ENCODE measurements at places on chromosomes 3 and 15.

DNA sequence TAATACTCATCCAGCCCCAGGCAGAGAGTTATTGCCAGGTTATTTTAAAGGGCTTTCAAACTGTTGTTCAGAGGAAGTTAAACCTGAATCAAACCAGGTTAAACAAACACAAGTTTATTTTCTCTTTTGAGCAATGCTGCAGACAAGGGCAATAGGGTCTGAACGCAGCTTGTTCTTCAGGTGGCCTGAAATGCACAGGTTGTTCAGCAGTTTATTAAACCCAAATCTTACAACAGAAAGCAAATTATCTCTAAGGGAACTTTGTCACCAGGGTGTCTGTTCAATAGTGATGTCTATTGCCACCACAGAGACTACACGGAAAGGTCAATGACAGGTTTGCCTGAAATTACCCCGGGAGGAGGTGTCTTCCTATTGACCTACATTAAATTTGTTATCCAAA is 134.0 kb downstream of the IL5RA start:
- no peak for DNase-seq

DNA sequence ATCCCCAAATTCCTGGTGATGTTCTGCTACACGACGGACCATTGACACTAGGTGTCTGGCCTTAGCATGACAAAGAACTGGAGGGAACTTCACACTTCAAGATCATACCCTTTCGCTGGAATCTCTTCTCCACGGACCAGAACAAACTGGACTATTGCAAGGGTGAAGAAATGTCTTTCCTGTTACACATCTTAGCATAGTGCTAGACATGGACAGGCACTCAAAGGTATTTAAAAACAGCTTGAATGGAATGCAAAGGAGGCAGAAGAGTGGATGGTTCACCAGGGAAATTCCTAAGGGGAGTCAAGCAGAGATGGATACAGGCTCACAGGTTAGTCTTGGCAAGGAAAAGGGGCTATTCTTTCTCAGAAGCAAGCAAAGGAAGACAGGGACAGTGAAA is 33.5 kb upstream of the PDZRN3 start:
- DNase-seq = no peak

DNA sequence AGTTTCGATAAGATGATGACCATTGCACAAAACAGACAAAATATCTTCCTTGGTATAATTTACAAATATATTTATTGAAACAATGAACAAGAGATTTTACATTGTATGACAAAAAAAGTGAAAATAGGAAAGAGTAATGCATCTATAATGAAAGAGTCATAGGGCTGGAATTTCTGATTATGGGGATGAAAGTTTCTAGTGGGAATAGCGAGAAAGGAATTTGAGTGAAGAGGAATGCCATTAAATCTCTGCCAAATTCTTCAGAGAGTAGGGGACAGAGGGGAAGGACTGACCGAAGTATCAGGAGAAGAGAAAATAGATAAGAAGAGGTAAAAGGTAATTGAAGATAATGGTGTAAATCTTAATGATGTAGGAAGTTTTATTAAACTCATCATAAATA is 125.4 kb downstream of the VGLL3 start:
- DNase-seq = no peak

DNA sequence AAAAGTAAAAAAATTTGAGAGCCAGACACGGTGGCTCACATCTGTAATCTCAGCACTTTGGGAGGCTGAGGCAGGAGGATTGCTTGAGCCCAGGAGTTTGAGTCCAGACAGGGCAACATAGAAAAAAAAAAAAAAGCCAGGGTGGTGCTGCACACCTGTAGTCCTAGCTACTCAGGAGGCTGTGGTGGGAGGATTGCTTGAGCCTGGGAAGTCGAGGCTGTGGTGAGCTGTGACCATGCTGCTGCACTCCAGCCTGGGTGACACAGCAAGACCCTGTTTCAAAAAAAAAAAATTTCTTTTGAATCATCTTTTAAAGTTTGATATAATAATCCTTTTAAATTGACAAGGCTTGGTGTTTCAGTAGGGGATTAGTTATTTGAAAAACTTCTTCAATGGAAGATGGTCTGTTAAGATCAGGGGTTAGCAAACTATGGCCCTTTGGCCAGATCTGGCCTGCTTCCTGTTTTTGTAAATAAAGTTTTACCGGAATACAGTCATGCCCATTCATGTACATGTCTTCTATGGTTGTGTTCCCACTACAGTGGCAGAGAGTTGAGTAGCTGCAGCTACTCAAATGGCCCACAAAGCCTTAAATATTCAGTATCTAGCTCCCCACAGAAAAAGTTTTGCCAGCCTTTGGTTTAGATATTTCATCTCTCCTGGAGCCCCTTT is 28.9 kb downstream of the CDAN1 start:
- no peak for DNase-seq

DNA sequence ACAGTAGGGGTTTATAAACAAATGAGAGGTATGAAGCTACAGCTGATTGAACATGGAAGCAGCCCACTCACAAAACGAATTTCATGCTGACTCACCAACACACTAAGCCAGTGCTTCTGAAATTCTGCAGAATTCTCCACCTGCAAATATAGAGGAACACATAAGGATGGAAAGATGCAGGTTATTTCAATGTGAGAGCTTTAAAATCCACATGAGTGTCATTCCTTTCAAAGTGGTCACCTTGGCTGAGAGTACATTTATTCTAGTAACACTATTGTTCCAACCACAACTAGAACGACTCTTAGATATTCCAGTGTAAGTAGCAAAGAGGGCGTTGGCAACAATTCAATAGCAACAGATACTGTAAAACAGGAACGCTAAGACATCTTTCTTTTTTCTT is 189.9 kb upstream of the TSC22D2 start:
- no peak for DNase-seq

DNA sequence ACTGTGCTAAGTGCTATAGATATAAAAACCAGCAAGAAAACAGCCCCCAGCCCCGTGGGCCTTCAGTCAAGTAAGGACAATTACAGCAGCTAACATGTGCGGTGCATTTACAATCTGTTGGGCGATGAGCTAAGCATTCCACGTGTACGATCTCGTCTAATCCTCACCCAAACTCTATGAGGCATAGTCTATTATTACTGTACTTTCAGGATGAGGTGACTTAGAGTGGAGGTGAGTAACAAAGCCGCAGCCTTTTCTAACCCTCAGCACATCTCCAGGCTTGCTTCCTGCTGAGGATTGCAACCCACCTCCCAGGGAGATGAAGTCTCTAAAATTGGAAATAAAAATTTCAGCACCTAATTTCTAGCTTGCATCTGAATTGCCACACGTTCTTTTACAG is 53.2 kb upstream of the MCF2L2 start:
- no peak for DNase-seq

DNA sequence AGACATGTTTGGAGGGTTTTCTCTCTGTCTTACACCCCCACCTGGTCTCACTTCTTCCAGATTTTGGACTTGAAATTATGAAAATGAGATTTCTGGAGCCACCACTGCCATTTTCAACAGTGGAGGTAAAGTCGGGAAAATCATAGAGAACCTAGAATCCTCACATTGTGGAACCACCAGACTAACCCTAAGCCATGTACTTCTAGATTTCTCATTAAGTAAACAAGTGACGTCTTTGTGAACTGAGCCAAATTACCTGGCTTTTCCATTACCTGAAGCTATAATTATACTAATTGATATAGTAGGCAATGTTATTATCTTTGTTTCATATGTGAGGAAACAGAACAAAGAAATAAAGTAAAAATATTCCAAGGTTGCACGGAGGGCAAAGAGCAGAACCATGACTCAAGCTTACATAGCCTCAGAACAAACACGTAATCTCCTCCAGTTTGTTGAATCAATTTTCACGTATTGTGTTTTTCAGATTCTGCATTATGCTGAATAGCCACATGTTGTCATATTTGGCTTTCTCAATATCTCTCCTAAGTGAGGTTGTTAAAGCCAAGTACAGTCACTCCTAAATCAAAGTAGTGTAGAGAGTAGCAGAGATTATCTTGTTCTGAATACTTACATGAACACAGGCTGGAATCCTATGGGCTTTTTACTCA is 101.3 kb upstream of the CMC1 start:
- no peak for DNase-seq

Data from stimulated activated CD8-positive, alpha-beta memory T cell treated with anti-CD3 and anti-CD28 coated beads, Interleukin-4, amount 100 ng/mL, for 48 hours (primary cell).